ENCODE measurements at places on chromosomes 3 and 15.

GRCh38 chr15:70670680-70671079 lies 92.7 kb downstream of the UACA start:
- no peak for DNase-seq

GRCh38 chr15:51405693-51406523 lies 64.5 kb downstream of the GLDN start:
- DNase-seq = no peak

DNA sequence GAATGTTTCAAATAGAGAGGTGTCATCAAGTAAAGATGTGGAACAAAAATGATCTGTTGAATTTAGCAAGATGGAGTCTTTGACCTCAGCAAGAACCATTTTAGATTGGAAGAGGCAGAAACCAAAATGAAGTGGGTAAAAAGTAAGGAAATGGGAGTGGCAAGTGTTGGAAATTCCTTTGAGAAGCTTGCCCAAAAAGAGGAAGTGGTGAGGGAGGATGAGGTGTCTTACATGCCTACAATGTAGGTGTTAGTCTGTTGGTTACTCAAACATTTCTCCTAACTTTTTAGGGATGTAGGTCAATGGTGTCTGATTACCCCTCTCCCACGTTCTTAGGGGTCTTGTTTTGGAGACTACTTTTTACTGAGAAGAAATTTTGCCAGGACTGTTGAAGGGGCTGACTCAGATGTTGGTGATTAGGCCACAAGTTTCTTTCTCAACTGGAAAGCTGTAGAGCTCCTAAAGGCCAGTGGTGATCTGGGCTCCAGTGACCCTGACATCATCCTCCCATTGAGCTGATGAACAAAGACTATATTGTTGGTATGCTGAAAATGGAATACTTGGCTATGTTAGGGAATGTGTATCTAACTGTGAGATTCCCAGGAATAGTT lies 5.1 kb downstream of the PPP2R3A start:
- no peak for DNase-seq

DNA sequence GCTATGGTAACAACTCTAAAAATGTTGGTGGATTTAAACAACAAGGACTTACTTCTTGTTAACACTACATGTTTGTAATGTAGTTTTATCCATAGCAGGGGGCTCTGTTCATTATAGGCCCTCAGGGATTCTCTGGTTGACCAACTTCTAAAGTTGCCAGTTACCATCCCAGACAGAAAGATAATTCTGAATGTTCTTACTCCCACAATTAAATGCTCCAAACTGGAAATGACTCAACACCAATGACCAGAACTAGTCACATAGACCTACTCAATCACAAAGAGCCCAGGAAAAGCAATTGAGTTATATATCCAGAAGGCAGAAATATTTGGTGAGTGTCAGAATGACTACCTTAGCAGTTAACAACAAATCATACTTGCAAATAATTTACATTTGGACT lies 199.3 kb upstream of the UMPS start:
- DNase-seq = no peak

- no peak for DNase-seq
Observed at GRCh38 chr3:13229273-13229949, 156.2 kb upstream of the IQSEC1 start.

- DNase-seq = no peak
Observed at GRCh38 chr15:25600751-25601150, 161.9 kb upstream of the UBE3A start.

DNA sequence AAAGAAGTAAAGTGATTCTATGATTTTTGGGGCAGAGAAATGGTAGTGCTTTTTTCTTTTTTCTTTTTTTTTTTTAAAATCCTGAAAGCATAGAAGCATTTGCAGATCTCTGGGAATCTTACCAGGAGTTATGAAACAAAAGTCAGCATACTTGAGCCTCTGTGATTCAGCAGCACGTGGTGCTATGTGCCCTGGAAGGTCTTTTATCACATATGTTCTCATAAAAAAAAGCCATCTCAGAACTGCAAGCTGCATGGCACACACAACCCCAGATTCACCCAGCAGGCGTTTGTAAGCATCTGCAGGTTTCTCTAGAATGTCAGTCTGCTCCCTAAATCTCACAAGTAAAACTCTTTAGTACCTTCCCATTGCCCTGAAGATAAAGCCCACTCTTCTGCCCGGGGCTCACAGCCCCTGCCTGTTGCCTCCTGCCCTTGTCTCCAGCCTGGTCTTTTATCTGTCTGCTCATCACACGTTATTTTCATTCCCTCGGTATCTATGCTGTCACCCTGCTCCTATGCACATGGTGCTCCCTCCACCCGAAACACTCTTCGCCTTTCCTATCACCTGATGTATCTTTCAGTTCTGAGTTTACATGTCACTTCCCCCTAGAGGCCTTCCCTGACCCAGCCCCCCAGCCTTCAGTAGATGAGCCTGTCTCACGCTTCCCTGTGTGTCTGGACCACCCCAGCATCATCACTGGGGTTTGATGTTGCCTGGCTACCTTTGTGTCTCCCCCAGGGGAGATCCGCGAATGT lies 72.4 kb downstream of the CHDH start:
- DNase-seq = no peak

DNA sequence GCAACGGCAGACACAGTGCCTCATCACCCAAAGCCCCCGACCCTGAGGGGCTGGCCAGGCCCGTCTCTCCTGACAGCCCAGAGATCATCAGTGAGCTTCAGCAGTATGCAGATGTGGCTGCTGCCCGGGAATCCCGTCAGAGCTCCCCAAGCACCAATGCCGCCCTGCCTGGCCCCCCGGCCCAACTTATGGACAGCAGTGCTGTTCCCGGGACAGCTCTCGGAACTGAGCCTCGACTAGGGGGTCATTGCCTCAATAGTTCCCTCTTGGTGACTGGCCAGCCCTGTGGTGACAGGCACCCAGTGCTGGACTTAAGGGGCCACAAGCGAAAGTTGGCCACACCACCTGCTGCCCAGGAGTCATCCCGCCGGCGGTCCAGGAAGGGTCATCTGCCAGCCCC lies 8.6 kb upstream of the TEX264 start:
- no peak for DNase-seq

- DNase-seq = no peak
Observed at GRCh38 chr15:33964665-33965040, 3.6 kb upstream of the CHRM5 start.
